ENCODE measurements at places on chromosomes 6 and 20.

DNA sequence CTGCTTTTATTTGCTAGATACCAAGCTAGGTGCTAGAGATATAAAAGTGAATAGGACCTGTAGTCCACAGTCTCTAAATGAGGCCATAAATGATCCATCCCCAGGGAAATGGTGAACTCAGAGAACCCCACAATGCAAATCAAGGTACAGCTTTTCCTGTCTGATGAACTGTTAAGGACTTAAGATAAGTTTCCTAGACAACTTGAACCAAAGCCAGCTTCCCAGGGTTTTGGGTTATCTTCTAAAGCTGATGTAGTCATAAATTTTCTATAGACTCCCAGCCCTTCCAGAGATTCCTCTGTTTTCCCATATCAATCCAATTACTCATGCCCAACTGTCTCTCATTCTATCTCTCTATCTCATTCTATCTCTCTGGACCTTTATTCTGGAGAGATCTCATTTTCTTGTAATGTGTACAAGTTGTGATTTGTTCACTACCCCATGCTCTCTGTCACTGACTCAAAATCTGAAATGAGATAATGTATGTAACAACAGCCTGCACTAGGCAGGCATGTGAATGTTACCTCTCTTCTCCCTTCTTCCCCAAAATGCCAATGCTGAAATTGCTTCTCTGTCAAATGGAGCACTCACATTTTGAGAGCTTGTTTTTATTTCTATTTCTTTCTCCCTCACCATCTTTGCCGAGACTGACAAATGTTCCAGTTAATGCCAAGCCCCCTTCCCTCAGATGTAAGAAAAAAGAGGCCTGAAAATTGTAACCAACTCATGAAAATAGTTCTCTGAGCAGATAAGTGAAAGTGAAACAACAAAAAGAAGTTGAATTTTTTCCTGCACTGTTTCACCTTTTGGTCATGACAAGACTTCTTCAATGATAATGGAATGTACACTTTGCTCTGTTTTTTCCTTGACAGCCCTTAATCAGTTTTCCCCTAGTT lies 279.9 kb downstream of the SLC35F1 start:
- DNase-seq: no peak

DNA sequence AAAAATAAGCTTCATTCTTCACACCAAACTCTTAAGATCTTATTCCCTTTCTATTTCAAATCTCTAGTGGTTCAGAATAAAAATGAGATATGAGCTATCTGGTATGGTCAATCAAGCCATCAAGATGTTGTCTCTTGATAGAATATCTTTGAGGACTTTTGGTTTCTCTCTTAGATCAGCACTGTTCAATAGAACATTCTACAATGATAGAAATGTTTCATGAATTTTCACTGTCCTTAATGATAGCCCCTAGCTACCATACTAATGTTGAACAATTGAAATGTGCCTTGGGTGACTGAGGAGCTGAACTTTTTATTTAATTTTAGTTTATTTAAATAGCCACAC lies 24.1 kb upstream of the HINT3 start:
- DNase-seq: no peak

- no peak for DNase-seq
These were observed 177.1 kb upstream of the MAN1A1 start for GRCh38 chr6:119526561-119527230.

DNA sequence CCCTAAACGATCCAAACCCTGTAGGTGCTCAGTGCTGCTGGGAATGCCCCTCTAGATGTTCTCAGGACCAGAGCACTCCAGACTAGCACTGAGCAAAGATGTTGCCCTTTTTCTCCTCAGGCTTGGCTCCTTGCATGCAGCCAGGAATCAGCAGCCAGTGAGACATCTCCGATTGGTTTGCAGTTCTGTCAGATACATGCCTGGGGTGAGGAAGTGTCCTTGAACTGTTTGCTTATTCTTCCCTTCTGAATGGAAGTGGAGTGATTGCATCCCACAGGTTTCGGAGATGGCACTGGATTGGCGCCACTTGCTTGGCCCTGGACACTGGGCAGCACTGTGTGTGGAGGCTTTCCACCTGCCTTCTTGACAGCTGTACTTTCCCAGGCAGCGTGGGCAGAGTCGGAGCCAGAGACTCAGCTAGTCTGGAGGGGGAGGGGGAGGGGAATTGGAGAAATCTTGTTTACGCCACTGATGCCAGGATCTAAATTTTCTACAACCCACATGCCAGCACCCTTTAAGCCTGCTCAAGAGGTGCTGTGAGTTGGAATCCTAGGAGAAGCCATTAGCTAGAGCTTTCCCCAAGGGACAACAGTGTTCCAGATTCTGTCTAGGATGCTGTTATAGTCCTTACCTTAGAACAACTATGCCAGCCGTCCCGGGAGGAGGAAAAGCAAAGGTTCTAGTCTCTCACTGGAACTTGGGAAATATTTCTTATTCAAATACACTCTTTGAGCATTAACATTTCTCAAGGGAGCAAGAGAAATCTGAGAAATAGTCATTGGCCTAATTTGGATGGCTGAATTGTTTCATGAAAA lies 49.2 kb upstream of the SASH1 start:
- DNase-seq: no peak

DNA sequence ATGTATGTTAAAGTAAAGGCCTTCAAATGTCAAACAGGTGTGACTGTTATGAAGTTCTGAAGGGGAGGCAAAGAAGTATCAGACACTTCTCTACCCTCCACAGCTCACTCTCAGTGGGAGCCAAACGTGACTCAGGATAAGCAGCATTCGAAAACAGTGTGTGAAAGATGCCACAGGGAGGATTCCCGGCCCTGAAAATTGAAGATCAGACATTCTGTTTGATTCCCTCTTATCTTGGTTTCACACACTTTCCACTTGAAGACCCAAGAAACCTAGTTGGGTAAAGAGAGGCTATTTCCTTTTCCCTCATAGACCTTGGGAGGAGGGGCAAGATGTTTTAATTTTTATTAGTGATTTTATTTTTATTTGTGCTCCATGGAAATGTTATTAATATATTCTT lies 164.2 kb upstream of the SUPT3H start:
- DNase-seq: no peak
